RPMI7951 (cell line): ENCODE measurements at places on chromosomes 7 and 10. TPM values are rescaled to one million over a fixed set of nuclear protein-coding genes. Genes with fewer than 3 reads are reported as not detected.

The ZNF679 gene
- total RNA-seq, result not detected in 2 replicates

The GDF2 gene
- total RNA-seq, result not detected in 2 replicates

The TSPAN12 gene
- total RNA-seq, result 2.3 and 2.9 TPM in 2 replicates

DNA sequence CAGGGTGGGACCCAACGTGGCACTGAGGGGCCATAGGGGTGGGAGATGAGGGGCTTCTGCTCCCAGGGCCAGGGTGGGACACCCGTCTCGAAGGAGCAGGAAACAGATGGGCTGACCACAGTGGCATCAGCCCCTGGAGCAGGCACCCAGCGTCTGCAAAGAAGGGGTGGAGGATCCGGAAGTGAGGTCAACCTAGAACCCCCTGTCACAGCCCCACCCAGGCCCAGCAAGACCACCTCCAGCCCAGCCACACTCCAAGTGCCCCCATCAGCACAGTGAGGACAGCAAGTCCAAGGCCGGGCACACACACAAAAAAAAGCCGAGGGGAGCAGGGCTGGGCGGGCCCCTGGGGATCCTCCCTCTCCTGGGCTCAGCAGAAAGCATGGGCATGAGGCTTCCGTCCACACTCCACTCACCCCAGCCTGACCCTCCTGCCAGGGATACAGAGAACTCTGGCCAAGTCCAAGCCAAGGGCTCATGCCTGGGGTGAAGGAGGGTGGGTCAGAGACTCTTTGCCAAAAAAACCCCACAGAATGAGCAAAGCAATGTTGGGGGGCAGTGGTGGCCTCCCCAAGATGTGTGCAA, 111.0 kb downstream of the FOXL3 start:
- no peak for DNase-seq

GRCh38 chr10:61151059-61151458, 207.1 kb upstream of the RHOBTB1 start:
- no peak for DNase-seq

DNA sequence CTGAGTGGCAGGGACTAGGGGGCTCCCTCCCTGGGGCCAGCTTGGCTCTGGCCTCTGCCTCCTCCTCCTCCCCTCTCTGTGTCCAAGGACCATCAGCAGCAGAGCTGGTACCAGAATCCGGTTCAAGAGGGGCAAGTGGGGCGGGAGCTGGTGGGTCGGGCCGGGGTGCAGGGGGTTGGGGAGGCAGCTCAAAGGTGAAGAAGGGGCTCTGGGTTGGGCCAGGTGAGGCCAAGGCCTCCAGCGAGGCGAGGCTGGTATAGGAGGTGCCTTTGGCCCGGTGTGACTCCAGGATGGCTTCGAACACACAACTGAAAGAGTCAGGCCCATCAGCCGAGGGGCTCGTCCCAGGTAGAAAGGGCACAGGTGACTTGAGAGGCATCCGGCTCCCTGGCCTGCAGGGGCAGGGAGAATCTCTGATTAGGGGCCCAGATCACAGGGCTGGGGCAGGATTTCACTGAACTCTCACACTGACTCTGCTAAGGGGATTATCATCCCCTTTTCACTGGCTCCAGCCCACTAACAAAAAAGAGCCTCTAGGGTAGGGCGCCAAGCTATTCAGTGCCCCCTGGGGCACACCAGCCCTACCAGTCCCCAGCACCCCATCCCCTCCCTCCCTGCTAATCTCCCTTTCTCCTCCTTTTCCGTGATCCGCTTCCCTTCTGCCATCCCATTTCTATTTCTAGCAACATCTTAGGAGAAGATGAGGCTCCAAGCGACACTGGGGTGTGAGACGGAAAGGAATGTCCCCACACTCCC, 4.6 kb downstream of the PSD start:
- DNase-seq, result no peak

The MSS51 gene
- total RNA-seq, result 0.24 and 0.39 TPM in 2 replicates

The ADGRA1 gene
- not detected in 2 replicates for total RNA-seq

DNA sequence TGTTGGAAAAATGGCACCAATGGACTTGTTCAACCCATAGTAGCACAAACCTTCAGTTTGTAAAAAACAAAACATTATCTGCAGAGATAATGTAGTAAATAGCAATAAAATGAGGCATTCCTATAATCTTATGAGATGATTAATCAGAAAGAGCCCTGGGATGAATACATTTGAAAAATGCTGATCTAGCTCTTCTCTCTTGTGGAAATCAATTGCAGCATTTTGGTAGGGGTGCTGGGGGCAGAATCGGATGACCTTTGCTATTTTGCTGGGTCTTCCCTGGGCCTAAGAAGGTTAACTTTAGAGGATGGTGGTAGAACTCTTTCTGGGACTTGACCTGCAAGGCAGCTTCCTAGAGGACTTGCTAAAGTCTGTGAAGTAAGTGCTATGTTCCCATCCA, 163.5 kb downstream of the ADRA2A start:
- DNase-seq, result no peak

DNA sequence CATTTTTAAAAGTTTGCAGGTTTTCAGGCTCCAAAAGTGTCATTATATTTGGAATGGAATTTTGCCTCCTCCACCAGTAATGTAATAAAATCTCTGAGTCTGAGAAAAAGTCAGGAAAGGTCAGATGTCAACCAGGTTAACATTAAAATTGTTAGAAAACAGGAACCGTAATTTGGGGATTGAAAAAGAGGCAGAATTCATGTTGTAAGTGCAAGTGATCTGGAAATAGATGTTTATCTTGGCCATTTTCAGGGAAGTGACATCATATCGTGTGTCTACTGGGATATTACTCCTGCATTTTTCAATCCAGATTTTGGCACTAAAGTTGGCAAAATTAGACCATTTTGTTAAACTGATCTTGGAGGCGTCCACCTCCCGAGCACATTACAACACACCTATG, 428.5 kb upstream of the MGMT start:
- DNase-seq, result no peak

DNA sequence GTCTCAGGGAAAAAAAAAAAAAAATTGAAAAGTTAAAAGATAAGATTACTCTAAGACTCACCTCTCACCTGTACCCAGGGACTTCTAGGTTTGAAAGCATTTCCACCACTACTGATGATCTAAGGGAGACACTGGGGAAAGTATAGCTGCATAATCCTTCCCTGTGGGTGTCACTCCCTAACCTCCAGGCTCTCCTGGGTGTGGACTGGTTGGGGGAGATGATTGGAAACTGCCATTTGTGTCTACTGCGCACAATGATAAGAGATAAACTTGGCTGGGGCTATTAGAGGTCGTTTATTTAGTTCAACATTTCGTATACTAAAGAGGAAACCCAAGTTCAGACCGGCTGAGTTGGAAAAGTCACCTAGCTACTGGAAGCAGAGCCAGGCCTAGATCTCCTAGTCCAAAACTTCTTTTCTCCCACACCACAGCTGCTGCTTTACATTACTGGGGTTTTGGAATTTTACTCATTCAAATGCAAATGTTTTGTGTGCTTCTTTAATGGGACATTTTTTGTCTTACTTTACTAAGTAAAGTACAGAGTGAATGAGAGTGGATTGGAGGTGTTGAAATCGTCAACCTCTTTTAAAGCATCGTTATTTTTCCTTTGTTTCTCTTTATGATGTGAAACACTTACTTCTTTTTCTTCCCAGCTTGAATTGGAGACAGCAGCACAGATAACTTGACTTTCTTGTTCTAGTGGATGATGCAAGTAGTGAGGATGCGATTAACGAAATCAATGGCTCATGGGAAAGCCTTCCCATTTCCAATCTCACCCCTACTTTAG, 22.3 kb upstream of the SEC61G start:
- DNase-seq, result no peak

GRCh38 chr10:59702347-59702746, 7.3 kb downstream of the SLC16A9 start:
- no peak for DNase-seq

The CTBP2 gene
- total RNA-seq, result 45.4 and 48.1 TPM in 2 replicates

GRCh38 chr10:101438881-101439391, 85.0 kb downstream of the BTRC start:
- no peak for DNase-seq

DNA sequence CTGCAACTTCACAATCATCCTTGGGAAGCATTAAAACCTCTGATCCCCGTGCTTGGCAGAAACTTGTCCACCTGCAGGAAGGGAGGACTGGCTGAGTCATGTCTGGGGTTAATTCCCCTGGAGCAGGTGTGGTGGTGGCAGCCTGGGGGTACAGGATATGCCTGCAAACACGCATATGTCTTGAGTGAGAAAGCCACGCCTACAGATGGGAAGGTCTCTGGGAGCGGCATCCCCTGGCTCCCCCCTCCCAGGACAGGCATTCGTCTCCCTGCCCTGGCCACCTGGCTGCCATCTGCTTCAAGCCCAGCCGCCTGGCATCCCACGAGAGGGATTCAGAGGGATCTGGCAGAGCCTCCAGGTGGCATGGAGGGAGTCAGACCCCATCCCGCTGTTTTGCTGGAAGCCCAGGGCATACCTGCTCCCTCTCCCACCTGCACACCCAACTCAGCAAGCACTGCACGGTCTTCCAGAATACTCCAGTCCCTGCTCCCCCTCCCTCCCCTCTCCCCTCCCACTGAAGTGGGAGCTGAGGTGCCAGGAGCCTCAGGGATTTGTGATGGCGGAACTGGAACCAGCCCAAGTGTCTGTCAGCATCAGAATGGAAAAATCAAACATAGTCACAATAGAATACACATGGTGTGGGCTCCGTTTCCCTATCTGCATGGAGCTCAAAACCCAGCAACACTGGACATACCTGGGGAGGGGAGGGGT, 61.0 kb downstream of the CAMK2B start:
- DNase-seq, result peak; percentile 75

The ASB10 gene
- not detected in 2 replicates for total RNA-seq

DNA sequence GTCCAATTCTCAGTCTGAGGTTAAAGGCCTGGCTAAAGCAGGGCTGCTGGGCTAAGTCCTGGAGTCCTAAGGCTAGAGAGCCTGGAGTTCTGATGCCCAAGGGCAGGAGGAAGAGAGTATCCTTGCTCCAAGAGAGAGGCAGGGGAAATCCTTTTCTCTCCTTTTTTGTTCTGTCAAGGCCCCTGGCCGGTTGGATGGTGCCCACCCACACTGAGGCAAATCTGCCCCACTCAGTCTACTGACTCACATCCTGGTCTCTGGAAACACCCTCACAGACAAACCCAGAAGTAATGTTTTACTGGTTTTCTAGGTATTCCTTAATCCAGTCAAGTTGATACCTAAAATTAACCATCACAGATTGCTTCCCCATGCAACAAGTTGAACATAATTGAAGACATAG, 23.0 kb downstream of the ZNF518A start:
- no peak for DNase-seq

DNA sequence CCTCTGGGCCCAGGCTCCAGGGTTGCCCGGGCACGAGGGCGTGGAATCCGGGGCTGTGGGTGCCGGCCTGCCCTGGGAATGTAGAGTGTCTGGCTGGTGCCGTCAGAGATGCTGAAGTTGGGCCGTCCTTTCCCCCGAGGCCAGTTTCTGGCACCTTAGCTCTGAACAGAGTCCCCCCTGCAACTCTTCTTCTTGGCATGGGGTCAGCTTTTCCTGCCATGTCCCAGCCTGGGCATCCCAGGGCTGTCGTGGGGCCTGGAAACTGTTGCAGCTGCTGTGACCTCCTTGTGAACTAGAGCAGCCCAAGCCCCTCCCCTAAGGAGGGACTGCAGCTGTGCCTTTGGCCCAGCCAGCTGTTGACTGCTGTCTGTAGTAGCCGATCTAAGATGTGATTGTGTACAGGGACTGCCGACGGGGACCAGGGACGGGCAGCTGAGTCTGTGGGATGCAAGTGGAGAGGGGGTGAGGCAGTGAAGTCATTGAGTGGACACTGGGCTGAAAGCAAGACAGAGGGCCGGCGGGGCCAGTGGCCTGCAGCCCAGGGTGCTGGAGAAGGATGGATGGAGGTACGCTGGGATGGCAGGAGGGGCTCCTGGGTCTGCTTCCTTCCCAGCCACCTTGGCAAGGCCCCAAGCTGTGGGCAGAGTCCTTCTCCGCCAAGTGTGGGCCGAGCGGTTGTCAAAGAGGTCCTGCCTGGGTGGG, 35.8 kb downstream of the GBX1 start:
- no peak for DNase-seq

GRCh38 chr7:107318523-107319160, 149.8 kb downstream of the HBP1 start:
- DNase-seq, result no peak

- peak; percentile 46 for DNase-seq
These were observed 76.9 kb downstream of the FAM171A1 start for GRCh38 chr10:15293862-15294842.

DNA sequence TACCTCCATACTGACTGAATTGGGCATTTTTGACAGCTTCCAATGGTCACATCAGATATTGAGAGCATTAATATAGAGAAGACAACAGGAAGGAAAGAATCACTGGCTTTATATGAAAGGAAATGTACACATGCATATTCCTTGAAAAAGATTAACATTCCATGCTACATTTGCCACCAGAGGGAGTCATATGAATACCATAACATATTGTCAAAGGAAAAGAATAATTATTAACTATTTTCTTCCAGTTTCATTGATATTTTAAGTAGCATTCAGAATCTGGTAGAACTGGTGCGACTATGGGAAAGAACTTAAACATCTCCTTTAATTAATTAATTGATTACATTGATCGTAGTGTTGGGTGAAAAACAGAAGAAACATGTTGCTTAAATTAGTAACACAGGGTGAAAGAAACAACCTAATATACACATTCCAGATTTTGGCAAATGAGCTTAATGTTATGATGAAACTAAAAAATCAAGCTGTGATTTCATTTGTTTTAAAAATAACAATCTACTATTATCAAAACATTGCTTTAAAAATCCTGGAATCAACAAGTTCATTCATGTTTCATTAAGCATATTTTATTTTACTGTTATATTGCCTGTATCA, 71.5 kb downstream of the GPR85 start:
- DNase-seq, result peak; percentile 45

- DNase-seq, result no peak
These were observed 1.3 kb downstream of the CTTNBP2 start for GRCh38 chr7:117871778-117872538.

GRCh38 chr10:87661861-87662785, 2.4 kb downstream of the PAPSS2 start:
- no peak for DNase-seq

- peak; percentile 15 for DNase-seq
These were observed 21.9 kb upstream of the VSIR start for GRCh38 chr10:71795248-71795647.

DNA sequence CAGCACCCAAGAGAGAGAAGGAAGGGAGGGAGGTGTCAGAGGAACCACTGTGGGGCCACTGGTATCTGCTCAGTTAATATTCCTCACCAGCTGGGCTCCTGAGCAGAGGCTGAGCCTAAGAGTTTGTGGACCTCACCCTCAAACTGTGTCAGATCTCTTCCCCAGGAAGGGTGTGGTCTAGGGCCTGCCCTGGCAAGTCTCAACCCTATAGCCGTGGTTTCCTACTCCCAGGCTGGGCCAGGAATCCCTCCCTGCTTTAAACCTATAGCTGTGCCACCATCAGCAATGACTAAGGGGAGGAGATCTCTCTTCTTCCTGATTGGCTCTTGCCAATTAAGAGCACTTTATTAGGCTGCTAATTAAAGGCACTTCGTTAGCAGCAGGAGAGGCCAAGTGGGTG, 29.9 kb downstream of the POLL start:
- no peak for DNase-seq

The POU6F2 gene
- total RNA-seq, result not detected in 2 replicates
